ENCODE measurements at places on chromosomes 1 and 21.

GRCh38 chr1:12098786-12099185 lies 35.7 kb downstream of the TNFRSF8 start:
- DNase-seq: no peak

DNA sequence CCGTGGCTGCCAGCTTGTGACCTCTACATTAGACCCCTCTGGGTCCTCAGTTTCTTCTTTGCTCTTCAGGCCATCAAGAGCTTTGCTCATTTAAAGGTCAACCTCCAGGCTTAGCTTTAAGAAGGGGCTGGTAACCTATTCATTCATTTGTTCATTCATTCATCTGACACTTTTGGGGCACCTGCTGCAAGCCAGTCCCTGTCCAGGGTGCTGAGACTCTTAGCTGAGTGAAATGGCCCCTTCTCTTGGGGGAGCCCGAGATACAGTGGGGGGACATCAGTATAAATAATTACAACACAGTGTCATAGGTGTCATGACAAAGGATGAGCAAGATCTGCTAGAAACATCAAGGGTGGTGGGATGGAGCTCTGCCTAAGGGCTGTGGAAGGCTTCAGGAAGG lies 10.5 kb upstream of the TTC4 start:
- no peak for DNase-seq

DNA sequence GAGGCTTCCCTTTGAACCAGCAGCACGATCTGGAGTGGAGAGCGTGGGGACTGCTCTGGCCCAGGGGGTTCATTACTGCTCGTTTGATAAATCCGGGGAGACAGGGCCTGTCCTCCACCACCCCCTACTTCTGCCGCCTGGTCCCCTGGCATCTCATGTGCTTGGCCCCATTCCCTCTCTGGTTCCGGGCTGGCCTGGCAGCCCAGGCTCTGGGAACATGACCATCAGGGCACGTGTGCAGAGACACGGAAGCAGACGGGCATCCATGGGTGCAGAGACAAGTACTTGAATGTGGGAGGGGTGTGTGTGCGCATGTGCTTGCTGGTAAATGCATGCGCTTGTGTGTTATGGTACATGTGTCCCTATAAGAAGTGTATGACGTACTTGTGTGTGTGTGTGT lies 75.5 kb downstream of the KIRREL1 start:
- no peak for DNase-seq

DNA sequence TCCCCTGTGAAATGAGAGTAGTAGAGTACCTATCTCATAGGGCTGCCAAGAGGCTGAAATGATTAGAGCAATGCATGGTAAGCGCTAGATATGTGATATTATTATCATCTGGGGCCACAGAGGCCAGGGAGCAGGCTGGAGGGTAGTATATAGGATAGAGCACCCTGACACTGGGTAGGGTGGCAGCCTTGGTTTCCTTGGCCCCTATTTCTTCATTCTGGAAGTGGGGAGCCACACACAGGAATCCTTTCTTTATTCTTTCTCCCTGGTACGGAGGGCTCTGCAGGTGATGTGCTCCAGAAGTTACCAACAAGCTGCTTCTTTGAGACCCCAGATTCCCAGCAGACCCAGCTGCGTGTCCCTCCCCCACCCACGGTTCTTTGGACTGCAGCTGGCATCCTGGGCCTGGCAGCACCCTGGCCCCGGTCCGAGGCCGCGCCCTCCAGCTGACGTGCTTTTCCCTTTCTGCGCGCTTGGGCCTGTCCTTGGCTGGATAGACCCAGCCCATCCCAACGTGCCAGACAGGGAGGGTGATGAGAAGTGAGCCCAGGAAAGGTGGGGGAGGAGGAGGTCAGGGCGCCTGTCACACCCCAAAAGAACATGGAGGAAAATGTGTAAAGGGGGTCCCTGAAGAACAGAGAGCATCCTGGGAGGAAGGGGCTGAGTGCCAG lies 18.2 kb downstream of the INAVA start:
- DNase-seq: no peak

DNA sequence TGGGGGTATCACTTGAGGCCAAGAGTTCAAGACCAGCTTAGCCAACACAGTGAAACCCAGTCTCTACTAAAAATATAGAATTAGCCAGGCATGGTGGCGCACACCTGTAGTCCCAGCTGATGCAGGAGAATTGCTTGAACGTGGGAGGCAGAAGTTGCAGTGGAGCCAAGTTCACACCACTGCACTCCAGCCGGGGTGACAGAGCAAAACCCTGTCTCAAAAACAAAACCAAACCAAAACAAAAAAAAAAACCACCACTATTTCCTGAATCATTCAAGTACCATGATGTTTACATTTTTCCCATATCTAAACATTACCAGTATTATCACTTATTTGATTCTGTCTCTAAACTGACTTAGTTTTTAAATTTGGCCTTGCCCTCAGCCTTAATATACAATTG lies 29.5 kb downstream of the TUT4 start:
- peak; percentile 28 for DNase-seq

- no peak for DNase-seq
Measured at GRCh38 chr1:172321451-172321850, 99.0 kb upstream of the C1orf105 start.

DNA sequence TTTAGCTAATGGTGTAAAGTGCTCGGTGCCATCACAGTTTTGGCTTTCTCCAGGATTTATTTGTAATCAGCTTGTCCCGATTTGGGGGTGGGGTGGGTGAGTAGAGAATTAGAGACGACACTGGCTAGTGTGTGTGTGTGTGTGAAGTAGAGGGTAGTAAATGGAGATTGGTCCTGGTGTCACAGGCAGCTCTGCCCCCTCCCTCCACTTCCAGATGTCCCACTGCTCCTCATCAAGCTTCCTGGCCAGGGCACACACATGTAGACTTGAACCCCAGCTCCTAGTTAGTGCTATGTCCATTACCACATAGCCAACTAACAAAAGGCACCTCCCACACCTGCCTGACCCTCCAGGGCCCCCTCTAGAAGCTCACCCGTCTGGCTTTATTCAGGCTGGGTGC lies 3.2 kb downstream of the TRNP1 start:
- no peak for DNase-seq

DNA sequence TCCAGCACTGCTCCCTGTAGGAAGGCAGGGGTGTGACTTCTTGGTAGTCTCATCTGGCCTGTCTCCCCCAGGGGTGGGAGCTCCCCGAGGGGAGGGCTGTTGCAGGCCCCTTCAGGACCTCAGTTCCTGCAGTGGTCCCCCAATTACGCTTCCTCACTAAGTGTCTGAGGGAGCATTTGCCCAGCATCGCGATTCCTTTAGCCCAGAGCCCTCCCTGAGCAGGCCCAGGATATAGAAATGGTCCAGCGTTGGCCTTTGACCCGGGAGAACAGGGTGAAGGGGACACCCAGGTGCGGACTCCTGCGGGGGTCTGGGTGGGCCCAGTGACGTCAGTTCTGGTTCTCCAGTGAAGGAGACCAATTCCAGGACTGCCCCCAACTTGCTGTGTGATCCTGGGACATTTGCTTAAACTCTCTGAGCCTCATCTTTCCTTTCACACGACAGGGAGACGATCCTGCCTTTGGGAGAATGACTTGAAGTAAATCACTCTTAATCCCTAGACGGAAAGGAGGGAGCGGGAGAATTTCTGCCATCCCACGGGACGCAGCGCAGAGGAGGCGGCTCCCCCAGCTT lies 32.6 kb upstream of the BTG2 start:
- DNase-seq: no peak

DNA sequence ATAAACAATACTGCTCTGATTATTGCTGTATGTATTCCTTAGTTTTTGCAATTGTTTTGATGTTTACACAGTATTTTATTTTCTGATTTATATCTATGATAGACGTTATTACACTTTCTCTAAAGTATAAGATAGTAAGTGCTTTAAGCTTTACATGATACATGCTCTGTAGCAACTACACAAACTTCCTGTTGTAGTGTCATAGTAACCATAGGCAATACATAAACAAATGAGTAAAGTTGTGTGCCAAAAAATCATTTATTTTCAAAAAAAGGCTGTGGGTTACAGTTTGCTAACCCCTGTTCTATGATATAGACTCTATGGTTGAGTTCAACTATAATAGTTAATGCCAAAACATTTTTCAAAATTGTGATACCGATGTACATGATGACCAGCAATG lies 1156.4 kb downstream of the AMY1C start:
- no peak for DNase-seq

GRCh38 chr21:26801498-26801897 lies 43.7 kb downstream of the ADAMTS1 start:
- DNase-seq: no peak
